HFFc6 (cell line): ENCODE measurements at places on chromosomes 4 and X. TPM values are rescaled to one million over a fixed set of nuclear protein-coding genes. Genes with fewer than 3 reads are reported as not detected.

The TCEAL6 gene
- not detected in 3 replicates for total RNA-seq

The ART3 gene
- total RNA-seq, result not detected in 3 replicates

The SYTL4 gene
- 4.6 to 8.8 TPM (median 6.0 TPM) in 3 replicates for total RNA-seq

The LRRC66 gene
- 0.10 to 0.18 TPM (median 0.14 TPM) in 3 replicates for total RNA-seq

The LRIT3 gene
- not detected in 2 replicates for total RNA-seq

The CTAG1B gene
- not detected in 3 replicates for total RNA-seq

The P2RY8 gene
- total RNA-seq, result not detected in 3 replicates
